Neural crest cell (in vitro differentiated cells): ENCODE measurements at places on chromosomes 12 and 14. TPM values are rescaled to one million over a fixed set of nuclear protein-coding genes. Genes with fewer than 3 reads are reported as not detected.

The GRIP1 gene
- total RNA-seq, result 38.4 and 40.3 TPM in 2 replicates

The CAPZA3 gene
- not detected in 2 replicates for total RNA-seq

The AICDA gene
- total RNA-seq, result not detected in 2 replicates

The ULK1 gene
- total RNA-seq, result 59.2 and 69.3 TPM in 2 replicates

The MUCL1 gene
- total RNA-seq, result not detected in 2 replicates
